HS-5 (cell line): ENCODE measurements at places on chromosomes 1 and 21.

DNA sequence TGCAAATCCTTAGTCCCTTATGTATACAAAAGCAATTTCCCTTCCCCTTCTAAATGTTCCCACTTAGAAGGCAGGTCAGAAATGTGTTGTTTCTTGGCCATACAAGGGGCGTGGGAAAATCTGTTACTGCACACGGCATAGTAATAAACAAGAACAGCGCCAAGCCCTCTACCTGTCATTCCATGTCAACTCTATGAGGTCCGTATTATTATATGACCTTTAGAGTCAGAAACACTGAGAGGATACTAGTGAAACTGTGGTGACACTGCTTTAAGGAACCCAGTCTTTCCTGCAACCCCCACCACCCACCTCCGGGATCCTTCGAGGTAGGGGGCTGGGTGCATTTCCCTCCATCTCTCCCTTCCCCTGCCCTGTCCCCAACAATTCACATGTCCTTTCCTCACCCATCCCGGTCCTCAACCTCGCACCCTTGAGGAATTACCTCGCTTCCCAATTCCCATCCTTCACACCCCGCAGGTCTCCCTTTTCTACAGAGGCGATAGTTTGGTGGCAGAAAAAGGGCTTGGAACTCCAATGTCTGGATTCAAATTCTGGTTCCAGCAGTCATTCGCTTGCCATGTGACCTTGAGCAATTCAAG, 647 bp downstream of the SDHB start:
- no peak for DNase-seq

GRCh38 chr1:87759421-87760087, 430.9 kb downstream of the LMO4 start:
- no peak for DNase-seq

DNA sequence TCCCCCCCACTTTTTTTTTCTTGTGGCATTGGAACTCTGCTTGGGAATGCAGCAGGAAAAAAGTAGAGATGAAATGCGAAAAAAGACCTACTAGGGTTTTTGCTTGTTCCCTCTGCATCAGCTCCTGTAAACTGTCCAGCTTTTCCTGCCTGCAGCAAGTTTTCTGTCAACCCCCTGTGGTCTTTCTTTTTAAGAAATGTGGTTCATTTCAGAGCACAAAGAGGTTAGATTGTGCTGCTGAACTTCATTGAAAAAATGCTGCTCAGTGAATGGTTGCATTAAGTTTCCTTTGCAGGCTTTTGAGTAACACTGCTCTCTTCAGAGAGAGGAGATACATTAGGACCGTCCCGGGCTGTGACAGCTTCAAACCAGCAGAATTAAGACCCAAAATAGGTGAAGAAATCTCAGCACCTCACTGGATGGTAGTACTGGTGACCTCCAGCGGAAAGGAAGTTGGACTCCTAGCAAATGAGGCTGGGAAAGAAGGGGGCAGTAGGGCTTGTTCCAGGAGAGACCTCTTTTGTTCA, 80.7 kb downstream of the NDUFS5 start:
- no peak for DNase-seq

DNA sequence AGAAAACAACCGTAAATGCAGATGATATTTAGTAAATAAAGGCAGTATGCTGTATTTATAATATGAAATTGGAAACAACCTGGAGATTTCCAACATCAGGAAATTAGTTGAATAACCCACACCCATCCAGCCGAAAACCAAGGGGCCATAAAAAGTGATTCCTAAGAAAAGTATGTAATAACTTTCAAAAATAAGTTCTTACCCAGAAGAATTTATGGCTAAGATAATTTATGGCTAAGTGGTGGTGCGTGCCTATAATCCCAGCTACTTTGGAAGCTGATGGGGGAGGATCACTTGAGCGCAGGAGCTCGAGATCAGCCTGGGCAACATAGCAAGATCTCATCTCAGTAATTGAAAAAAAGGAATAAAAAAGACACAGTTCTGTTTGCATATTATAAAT, 43.2 kb downstream of the TMCO4 start:
- DNase-seq = no peak

DNA sequence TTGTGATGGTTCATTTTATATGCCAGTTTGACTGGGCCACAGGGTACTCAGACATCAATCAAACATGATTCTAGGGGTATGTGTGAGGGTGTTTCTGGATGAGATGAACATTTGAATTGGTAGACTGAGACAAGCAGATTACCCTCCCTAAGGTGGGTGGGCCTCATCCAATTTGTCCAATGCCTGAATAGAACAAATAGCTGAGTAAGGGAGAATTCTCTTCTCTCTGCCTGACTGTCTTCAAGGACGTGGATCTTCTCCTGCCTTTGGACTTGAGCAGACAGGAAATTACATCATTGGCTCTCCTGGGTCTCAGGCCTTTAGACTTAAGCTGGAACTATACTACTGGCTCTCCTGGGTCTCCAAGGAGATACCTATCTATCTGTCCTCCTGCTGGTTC, 64.4 kb downstream of the SUSD4 start:
- no peak for DNase-seq

DNA sequence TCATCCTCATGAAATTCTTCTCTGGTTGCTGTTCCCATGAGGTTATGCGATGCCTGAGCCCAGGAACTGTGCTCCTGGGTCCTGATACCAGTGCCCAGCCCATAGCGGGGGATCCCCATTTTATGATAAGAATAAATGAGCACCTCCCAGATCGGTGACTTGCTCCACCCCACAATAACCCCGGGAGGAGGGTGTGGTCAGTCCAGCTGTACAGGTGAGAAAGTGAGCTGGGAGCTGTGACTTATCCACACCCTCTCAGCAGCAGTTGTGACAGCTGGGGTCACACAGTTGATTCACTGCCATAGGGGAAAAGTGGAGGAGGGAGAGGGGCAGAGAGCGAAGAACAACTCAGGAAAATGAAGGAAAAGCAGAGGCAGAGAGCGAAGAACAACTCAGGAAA, 33.4 kb downstream of the OR2G3 start:
- DNase-seq = no peak

- peak; percentile 84 for DNase-seq
Measured at GRCh38 chr1:219798283-219799030, 129.9 kb downstream of the SLC30A10 start.

- DNase-seq = no peak
Measured at GRCh38 chr1:13801232-13801631, 101.2 kb downstream of the PRDM2 start.

GRCh38 chr1:3013371-3014049, 7.8 kb upstream of the ACTRT2 start:
- no peak for DNase-seq

GRCh38 chr1:214285610-214286440, 4.9 kb downstream of the SMYD2 start:
- DNase-seq = no peak

DNA sequence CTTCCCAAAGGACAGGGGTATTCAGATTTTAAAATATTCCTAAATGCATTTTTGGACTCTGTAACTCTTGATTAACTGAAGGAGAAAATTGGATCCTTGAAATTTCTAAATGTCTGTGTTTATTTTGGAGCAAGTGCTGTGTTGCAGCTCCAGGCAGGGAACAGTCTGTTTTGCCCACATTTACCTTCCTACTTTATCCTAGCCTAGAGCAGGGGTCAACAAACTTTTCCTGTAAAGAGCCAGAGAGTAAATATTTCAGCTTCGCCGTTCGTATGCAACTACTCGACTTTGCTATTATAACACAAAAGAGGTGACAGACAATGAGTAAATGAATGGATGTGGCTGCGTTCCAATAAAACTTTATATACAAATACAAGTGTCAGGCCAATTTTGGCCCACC, 402.2 kb downstream of the GPATCH2 start:
- DNase-seq = no peak

GRCh38 chr1:20701446-20701845, 16.4 kb downstream of the KIF17 start:
- no peak for DNase-seq

- DNase-seq = no peak
Measured at GRCh38 chr1:226706684-226707083, 32.4 kb downstream of the ITPKB start.

DNA sequence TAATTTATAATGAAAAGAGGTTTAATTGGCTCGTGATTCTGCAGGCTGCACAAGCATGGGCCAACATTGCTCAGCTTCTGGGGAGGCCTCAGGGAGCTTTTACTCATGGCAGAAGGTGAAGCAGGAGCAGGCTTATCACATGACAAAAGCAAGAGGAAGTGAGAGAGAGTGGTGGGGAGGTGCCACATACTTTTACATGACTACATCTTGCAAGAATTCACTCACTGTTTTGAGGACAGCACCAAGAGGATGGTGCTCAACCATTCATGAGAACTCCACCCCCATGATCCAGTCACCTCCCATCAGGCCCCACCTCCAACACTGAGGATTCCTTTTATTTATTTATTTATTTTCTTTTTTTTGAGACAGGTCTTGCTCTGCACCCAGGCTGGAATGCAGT, 5.5 kb upstream of the PLEKHM2 start:
- DNase-seq = peak; percentile 78
